ENCODE measurements at places on chromosomes 12 and 14.

DNA sequence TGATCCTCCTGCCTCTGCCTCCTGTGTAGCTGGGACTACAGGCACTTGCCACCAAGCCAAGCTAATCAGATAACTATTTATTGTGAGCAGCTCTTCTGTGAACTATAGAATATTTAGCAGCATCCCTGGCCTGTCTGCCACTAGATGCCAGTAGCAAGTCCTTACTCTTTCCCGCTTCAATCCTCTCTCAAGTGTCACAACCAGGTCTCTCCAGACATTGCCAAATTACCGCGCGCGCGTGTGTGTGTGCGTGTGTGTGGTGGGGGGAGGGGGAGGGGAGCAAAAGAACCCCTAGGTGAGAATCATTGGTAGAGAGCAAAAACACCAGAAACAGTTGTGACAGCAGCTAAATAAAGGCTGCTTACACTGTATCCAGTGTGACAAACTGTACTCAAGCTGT, 49.9 kb downstream of the PPP2R5E start:
- no peak for DNase-seq

GRCh38 chr12:3959799-3960560, 86.8 kb upstream of the PARP11 start:
- no peak for DNase-seq

- no peak for DNase-seq
Measured at GRCh38 chr14:71550367-71550766, 381.9 kb upstream of the RGS6 start.

DNA sequence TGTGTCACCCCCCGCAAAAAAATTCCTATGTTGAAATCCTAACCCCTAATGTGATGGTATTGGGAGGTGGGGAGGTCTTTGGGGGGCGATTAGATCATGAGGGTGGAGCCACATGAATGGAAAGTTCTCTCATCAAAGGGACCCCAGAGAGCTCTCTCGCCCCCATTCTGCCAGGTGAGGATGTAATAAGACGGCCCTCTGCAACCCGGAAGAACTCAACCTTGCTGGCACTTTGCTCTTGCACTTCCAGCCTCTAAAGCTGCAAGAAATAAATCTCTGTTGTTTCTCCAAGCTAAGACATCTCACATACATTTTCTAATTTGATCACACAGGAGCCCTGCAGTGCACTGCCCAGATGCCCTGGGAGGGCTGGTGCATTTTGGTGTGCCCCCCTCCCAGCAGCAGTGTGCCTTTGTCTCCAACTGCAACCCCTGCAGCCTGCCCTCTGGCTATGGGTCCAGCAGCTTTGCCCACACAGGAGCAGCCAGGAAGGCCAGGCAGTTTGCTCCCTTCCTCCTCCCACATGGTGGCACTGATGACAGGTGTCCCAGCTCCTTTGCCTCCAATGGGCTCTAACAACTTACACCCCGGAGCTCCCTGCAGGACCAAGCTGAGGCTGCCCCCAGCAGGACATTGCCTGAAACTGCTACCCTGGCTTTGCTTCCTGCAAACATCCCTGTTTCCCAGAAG, 59.3 kb downstream of the C14orf132 start:
- peak; percentile 63 for DNase-seq

- no peak for DNase-seq
Measured at GRCh38 chr14:80545935-80546854, 334.9 kb upstream of the DIO2 start.

DNA sequence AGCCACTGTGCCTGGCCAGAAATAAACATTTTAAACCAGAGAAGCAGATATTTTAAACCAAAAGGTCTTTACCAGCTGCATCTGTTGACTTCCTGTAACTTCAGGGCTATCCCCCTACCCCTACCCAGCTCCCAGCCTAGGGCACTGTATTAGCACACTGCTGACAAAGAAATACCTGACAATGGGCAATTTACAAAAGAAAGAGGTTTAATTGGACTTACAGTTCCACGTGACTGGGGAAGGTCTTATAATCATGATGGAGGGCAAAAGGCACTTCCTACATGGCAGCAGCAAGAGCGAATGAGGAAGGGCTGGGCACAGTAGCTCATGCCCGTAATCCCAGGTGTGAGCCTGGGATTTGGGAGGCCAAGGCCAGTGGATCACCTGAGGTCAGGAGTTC, 26.0 kb downstream of the GEMIN2 start:
- no peak for DNase-seq

DNA sequence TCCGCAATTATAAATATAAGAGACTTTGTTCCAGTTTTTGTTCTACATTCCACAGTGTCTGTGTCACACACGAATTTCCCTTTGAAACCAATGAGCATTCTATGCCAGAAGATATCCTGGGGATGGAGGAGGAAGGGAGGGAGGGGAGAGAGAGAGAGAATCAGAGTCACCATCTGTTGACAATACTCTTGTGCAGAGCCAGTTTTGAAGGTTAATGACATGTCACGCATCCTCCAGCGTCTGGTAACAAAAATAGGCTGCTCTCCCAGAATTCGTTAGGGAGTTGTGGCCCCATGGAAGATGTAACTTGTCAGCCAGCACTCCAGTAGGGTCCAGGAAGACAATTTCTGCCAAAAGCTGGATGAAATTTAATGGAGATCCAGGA, 213.5 kb upstream of the KRR1 start:
- no peak for DNase-seq

- DNase-seq, result no peak
Measured at GRCh38 chr12:71763677-71764379, 9.2 kb downstream of the RAB21 start.

GRCh38 chr14:91241863-91242262, 2.6 kb downstream of the GPR68 start:
- peak; percentile 4 for DNase-seq

DNA sequence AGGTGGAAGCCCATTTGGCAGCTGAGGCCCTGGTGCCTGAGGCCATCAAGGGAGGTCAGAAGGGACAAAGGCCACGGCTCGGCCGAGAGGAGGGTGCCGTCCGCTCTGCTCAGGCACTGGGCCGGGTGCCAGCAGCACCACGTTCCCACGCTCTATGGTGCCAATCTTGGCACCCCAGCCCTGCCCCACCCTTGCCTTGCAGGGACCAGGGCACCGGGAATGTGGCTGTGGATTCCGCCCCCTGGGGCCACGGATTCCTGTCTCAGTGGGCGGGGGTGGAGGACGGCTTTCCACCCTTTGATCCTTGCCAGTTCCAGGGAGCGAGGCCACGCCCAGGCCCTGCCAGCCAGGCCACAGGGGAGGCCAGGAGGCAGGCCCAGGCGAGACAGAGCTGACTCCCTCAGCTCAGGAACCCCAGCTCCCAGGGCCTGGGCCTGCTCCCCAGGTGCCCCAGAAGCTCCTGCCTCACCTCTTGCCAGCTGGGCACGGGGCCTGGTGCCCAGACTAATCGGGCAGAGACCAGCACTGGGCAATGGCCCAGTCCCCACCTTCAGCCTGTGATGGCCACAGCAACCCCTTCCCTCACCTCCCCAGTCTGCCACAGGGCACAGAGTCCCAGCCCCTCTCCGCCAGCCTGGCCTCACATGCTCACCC, 26.4 kb upstream of the GPR132 start:
- DNase-seq, result no peak

DNA sequence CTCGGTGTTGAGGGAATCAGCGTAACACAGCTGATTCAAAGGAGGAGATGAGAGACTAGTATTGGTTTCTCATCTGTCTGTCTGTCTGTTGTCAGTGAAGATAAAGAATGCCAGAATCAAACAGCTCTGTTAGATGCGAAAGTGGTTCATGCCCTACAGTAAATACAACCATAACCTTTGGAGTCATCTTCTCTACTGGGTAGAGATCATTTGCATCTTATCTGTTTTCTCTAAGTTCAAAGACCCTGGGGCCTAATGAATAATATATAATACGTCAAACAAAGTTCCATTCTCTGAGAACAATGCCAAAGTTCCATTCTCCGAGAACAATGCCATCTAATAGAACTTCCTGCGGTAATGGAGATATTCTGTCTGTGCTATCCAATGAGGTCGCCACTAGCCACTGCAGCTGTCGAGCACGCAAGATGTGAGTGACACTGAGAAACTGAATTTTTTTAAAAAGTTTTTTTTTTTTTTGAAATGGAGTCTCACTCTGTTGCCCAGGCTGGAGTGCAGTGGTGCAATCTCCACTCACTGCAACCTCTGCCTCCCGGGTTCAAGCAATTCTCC, 6.6 kb downstream of the IL31 start:
- no peak for DNase-seq

- DNase-seq, result no peak
Measured at GRCh38 chr14:47065326-47065725, 413.7 kb upstream of the RPL10L start.

- no peak for DNase-seq
Measured at GRCh38 chr12:21718403-21718802, 56.1 kb downstream of the KCNJ8 start.

DNA sequence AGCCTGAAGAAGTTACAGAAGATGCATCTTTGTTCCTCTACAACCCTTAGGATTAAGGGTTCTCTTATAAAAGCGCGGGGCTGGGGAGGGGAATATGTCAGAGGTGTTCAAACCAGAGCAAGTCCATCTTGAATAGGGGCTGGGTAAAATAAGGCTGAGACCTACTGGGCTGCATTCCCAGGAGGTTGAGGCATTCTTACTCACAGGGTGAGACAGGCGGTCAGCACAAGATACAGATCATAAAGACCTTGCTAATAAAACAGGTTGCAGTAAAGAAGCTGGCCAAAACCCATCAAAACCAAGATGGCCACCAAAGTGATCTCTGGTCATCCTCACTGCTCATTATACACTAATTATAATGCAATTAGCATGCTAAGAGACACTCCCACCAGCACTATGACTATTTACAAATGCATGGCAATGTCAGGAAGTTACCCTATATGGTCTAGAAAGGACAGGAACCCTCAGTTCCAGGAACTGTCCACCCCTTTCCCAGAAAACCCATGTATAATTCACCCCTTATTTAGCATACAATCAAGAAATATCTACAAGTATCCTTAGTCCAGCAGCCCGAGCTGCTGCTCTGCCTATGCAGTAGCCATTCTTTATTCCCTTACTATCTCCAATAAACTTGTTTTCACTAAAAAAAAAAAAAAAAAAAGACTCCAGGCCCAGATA, 108.1 kb upstream of the FOXN3 start:
- DNase-seq, result no peak

DNA sequence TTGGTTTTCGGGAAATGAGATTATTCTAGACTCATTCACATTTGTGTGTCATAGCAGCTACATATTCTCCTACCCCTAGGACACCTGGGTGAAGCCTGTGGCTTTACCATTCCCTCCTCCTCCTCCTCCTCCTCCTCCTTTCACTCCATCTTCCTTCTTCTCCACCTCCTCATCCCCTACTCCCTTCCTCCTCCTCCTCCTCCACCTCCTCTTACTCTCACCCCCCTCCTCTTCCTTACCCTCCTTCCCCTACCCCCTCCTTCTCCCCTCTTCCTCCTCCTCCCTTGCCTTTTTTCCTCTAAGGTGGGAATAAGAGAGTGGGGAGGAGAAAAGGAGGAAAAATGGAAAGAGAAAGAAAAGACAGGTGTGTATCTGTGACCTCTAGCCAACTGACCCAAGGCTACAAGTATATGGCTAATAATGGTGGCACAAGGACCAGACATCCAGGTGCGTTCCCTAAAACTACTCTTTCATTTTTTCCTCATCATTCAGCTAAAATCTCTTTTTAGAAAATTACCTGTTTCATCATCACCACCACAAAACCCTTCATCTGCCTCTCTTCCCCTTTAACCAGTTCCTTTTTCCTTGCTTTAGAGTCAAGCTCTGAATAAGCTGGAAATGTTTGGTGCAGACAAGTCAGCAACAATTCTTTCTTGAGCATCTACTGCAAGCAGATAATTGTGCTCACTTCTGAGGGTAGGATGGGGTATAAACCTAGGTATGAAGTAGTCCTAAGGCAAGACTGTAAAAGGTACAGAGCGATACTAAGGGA, 149.8 kb upstream of the FOXN3 start:
- no peak for DNase-seq

- DNase-seq, result no peak
Measured at GRCh38 chr12:93536766-93537488, 35.5 kb upstream of the SOCS2 start.
